NCI-H526 (cell line): ENCODE measurements at places on chromosomes 11 and 22.

DNA sequence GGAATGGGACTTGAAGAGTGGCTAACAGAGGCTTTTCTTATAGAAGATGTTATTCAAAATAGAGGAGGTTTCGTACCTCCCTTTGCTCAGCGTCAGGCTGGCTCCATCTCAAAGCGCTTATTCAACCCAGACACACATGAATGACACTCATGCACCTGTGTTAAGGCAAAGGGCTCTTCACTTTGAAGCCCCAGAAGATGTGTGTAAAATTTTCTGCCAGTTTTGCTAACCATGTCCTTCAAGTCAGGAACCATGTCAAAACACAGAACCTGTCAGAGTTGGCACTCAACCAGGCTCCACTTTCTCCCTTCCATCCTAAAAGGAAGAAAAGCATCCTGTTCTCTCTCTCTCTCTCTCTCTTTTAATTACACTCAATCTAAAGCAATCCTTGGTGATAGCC is 352.8 kb upstream of the NARS2 start:
- no peak for DNase-seq

DNA sequence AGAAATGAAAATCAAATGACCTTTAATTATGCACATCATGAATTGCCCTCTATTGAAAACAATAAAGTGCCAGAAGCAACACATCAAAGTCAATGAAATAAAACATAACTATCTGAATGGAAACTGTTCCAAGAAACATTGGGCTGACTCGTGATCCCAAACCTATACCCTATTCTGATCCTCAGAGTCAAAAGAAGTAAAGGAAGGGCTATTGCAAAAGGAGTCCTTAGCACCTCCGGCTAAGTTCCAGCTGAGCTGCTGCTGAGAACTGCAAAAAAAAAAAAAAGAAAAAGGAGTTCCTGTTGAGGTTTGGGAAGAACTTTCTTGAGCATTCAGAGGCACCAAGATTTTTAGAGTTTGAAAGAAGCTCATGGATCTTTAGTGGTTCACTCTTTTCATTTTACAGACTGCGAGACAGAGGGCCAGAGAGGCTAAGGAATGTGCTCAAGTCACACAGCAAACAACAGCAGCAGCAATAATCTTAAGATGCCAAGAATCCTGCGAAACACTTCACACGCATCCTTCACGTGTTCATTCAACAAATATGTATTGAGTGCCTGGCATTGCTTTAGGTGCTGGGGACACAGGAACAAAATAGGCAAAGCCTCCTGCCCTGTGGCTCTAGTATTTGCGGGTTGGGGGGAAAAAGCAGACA is 841 bp upstream of the TMPRSS13 start:
- no peak for DNase-seq

GRCh38 chr11:69703768-69704507 is at the start of gene FGF19:
Gene FGF19, minus strand, starts transcription at chr11:69704022. Its CDS starts 146 bp downstream, at chr11:69703876.
- no peak for DNase-seq

DNA sequence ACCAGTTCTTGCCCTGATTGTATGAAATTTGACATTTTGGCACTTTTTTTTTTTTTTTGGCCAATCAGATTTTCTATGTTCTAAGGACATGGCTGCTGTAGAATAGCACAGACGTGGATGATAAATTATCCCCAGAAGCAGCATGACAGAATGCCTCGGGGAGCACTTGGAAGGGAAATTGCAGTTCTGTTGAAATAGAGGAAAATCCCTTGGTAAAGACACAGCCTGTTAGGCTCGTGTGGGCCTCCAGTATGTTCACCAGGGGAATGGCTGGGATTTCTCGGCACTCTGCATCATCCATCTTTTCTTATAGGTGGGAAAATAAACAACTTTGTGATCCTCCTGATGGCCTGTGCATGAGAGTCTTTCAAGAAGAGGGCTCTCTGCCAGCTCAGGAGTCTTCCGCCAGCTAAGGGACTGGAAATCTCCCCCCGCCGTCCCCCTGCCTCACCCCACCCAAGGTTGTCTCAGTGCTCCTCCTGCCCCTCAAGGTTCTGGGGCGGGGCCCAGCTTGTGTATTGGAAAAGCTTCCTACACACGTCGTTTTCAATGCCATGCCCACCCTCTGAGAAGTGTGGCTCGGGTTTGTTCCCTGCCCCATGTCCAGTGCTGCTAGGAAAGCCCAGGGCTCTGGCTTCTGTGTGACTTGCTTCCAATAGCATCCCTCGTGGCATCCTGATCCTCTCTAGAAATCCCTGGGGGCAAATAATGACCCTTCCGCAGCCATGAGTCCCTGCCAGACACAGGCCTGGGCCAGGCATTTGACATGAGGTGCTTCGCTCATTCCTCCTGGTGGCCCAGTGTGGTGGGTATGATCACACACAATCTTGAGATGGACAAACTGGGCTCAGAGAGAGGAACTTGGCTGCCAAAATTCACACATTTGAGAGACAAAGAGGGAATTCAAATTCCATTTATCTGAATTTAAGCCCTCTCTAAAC is 70.6 kb upstream of the ATXN10 start:
- DNase-seq: no peak

GRCh38 chr11:74714904-74715303 is 16.3 kb downstream of the CHRDL2 start:
- no peak for DNase-seq

DNA sequence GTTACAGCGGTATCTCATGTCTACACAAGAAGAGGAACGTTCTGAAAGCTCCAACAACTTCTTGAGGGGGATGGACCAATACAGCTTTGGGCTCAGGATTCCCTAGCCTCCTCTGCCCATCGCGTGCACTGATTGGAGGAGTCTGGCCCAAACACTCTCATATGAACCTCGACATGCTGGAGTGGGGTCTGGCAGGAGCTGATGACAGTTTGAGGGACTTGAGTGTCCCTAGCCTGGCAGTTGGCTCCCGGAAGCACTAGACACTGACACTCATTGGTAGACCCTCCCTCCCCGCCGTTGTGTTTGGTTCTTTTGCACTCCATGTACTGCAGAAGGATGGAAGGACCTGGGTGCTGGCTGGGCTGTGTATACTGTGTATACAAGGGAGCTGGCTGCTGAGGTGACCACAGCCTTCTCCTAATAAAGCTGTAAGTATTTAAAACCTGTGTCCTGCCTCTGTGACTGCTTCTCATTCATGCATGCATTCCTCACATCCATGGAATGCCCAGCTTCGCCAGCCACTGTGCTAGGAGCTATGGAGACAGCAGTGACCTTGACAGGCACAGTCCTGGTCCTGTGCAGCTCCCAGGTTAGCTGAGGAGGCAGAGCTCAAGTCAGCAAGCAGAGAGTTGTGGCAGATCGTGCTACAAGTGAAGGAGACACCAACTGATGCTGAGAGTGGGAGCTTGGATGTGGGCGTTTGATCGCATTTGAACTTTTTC is 27.9 kb downstream of the ADAMTS15 start:
- DNase-seq: no peak

GRCh38 chr11:102153082-102153481 is 42.8 kb downstream of the YAP1 start:
- DNase-seq: no peak

DNA sequence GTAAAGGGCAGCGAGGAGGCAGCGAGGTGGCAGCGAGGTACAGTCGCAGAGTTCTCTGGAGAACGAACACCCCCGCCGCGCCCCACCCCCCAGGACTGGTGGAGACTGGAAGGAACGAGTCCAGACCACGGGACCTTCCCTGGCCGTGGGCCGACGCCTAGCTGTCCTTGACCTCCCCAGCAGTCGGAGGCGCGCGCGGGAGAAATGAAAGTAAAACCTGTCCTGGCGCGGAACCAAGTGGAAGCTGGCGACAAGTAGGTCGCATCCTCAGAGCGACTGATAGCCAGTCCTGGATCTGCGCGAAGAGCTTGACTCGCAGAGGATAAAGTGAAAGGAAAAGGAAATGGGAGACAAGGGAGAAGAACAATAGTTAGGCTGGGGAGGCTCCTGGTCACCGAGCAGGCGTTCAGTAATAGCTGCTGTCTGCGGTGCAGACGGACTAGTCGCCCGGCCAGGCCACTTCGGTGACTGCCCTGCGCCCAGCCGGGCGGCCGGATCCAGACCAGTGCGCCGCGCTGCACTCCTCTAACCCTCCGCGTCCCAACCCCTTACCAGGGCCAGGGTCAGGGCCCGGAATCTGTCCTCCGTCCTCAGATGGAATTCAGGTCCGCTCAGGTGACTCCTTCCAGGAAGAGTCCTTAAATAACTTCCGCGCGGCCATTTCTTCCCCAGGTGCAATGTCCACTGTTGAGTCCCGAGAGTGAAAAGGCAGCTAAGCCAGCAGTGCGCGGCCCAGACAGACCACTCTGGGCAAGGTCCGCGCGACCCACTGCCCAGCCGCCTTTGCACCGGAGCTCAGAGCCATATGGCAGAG is 1.9 kb upstream of the ADM start:
- peak; percentile 86 for DNase-seq

GRCh38 chr11:134670961-134671370 is 258.9 kb upstream of the B3GAT1 start:
- DNase-seq: no peak

DNA sequence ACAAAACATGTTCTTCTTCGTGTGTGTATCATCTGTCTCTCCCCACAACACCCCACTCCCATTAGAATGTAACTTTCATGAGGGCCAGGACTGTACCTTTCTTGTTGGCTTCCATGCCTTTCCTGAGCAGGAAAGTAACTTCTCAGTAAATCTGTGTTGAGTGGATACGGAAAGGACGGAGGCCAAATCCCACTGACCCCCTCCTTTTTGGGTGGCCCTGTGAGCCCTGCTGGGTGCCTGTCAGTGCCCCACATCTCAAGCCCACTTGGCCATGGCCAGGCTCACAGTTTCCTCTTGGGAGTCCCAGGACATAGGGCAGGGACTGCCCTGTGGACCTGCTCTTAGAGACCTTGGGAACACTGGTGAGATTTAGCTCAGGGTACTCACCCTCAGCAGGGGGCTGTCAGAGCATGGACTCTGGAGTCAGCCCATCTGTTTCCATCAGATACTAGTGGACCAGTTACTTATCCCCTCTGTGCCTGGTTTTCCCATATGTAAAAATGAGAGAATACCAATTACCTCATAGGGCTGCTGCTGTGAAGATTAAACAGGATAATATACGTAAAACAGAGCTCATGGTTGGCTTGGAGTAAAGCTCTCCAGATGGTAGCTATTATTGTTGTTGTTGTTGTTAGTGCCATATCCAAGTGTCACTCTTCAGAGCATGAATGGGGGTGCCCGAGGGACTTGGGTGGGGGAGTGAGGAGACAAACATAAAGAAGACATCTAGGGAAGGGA is 1.0 kb upstream of the C11orf96 start:
- DNase-seq: no peak
